Activated CD4-positive, alpha-beta memory T cell treated with anti-CD3 and anti-CD28 coated beads, Interleukin-2, amount 10 ng/mL, durations not matched to agents 7 days and 5 days (primary cell): ENCODE measurements at places on chromosomes 4 and X. TPM values are rescaled to one million over a fixed set of nuclear protein-coding genes. Genes with fewer than 3 reads are reported as not detected.

Gene SOX3
- not detected for total RNA-seq

Gene ADAM29
- total RNA-seq = not detected

Gene PITX2
- not detected for total RNA-seq

Gene SLC9A6
- total RNA-seq = 20.9 TPM

Gene SLC38A5
- total RNA-seq = 76.4 TPM

Gene GPM6B
- not detected for total RNA-seq

Gene PRRG3
- total RNA-seq = not detected

Gene WNK3
- total RNA-seq = 0.50 TPM

Gene REELD1
- total RNA-seq = not detected

Gene DMP1
- not detected for total RNA-seq

Gene LANCL3
- 0.23 TPM for total RNA-seq

Gene PCDH7
- not detected for total RNA-seq

Gene SPIN4
- total RNA-seq = 10.7 TPM

Gene CT47B1
- not detected for total RNA-seq

DNA sequence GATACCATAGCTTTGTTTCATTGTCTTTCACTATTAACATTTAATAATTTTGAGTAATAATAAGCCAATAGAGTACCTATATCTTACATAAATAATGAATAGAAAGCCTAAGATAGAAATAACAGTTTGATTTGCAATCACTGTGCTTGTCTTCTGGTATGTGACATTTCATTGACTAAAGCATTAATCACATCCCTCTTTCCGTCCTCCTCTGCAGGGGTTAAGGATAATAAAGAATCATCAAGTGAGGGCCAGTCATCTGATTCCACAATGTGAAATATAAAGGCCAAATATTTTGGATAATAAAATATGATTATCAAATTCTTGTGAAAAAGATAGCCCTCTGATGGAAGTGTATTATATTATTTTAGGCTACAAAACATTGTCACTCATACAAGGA lies 2073.4 kb downstream of the ARAP2 start:
- no peak for DNase-seq
- H3K36me3 ChIP-seq = no peaks in the 10 kb centered on the region
- no peak overlapping the region for H3K27ac ChIP-seq
- no peak overlapping the region for H3K4me3 ChIP-seq

- H3K27ac ChIP-seq = no peak overlapping the region
- H3K36me3 ChIP-seq = peaks cover 16% of the 10 kb centered on the region
- H3K27me3 ChIP-seq = no peaks in the 10 kb centered on the region
- DNase-seq = no peak
Observed at GRCh38 chrX:14017399-14017798, 12.3 kb downstream of the GEMIN8 start.

GRCh38 chrX:41604177-41604576 lies 84.6 kb upstream of the GPR34 start:
- no peaks in the 10 kb centered on the region for H3K4me1 ChIP-seq
- H3K27me3 ChIP-seq = no peaks in the 10 kb centered on the region
- H3K4me3 ChIP-seq = no peak overlapping the region
- no peak for DNase-seq

GRCh38 chr4:142480244-142480643 lies 365.9 kb downstream of the INPP4B start:
- H3K4me3 ChIP-seq = no peak overlapping the region
- H3K4me1 ChIP-seq = peaks cover 12% of the 10 kb centered on the region
- no peak overlapping the region for H3K27ac ChIP-seq
- H3K36me3 ChIP-seq = no peaks in the 10 kb centered on the region

GRCh38 chr4:2095236-2096072 lies 36.3 kb downstream of the NAT8L start:
- no peaks in the 10 kb centered on the region for H3K27me3 ChIP-seq
- H3K27ac ChIP-seq = no peak overlapping the region
- no peaks in the 10 kb centered on the region for H3K4me1 ChIP-seq
- no peak for DNase-seq
- H3K4me3 ChIP-seq = no peak overlapping the region
- H3K36me3 ChIP-seq = peaks cover 3% of the 10 kb centered on the region

GRCh38 chr4:78213218-78213617 lies 156.1 kb downstream of the FRAS1 start:
- H3K4me3 ChIP-seq = no peak overlapping the region
- H3K36me3 ChIP-seq = no peaks in the 10 kb centered on the region
- DNase-seq = no peak
- no peak overlapping the region for H3K27ac ChIP-seq

DNA sequence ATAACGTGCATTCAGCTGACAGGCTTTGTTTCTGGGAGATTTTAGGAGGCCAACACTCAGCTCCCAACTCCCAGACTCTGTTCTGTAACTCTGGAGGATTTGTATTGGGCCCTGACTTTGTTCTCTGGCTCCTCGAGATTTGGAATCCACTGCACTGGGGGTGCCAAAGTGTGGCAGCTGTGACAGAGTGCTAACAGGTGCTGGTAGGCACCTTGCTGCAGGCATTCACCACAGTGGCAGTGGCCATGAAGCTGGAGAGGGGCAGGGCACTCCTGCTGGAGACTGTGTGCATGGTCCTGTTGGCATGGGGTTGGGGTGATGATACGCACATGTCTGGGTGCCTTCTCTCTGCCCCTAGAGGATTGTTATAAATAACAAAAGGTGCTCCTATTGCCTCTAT lies 1094.9 kb upstream of the SLIT2 start:
- H3K27me3 ChIP-seq = no peaks in the 10 kb centered on the region
- no peaks in the 10 kb centered on the region for H3K36me3 ChIP-seq
- DNase-seq = no peak
- no peaks in the 10 kb centered on the region for H3K4me1 ChIP-seq

DNA sequence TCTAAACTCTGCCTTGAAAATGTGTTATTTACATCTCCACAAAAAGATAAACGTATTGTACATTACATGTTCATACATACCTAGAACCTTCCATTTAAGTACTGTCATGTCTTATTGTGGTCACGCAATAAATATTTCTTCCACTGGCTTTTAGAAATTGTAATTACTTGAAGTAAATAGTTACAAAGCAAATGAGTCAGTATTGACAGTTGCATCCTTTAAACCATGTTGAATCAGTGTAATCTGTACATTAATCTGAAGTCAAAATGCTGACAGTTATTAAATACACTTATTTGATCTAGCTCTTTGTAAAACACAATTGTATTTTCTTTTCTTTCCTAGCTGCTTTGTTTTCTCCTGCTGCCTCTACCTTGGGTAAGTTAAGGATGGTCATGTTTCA lies 446.7 kb downstream of the EPHA5 start:
- H3K27me3 ChIP-seq = no peaks in the 10 kb centered on the region
- H3K4me3 ChIP-seq = no peak overlapping the region
- no peak overlapping the region for H3K27ac ChIP-seq
- no peaks in the 10 kb centered on the region for H3K36me3 ChIP-seq
- no peak for DNase-seq

GRCh38 chr4:114599231-114599902 lies 760 bp downstream of the UGT8 start:
- peaks cover 10% of the 10 kb centered on the region for H3K4me1 ChIP-seq
- no peak overlapping the region for H3K27ac ChIP-seq
- peaks cover 29% of the 10 kb centered on the region for H3K27me3 ChIP-seq

DNA sequence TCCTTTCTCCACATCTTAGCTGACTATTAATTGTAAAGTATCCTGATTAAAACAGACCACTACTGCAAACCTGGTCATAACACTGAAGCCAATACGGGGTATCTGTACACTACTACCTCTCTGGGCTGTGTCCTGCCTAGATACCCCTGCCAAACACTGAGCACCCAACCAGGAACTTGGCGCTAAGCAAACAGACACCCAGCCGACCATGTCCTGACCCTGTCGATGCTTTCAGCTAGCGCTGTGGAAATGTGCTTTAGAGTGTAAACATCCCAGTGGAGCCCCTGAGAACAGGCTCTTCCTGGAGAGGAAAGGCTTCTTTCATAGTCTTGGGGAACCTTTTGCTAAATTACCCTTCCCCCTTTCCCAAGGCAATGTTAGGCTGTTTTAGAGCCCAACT lies 52.9 kb downstream of the CCNG2 start:
- peaks cover 1% of the 10 kb centered on the region for H3K27me3 ChIP-seq
- no peaks in the 10 kb centered on the region for H3K36me3 ChIP-seq
- no peak overlapping the region for H3K27ac ChIP-seq
- no peak for DNase-seq

GRCh38 chr4:184729946-184730345 lies 4.0 kb downstream of the CENPU start:
- H3K27ac ChIP-seq = no peak overlapping the region
- DNase-seq = no peak
- H3K4me3 ChIP-seq = no peak overlapping the region
- peaks cover 51% of the 10 kb centered on the region for H3K4me1 ChIP-seq
- H3K27me3 ChIP-seq = no peaks in the 10 kb centered on the region
- peaks cover 57% of the 10 kb centered on the region for H3K36me3 ChIP-seq

- no peak overlapping the region for H3K4me3 ChIP-seq
- no peaks in the 10 kb centered on the region for H3K36me3 ChIP-seq
- no peak for DNase-seq
- H3K27me3 ChIP-seq = peaks cover 6% of the 10 kb centered on the region
- H3K4me1 ChIP-seq = no peaks in the 10 kb centered on the region
Observed at GRCh38 chr4:109953556-109953955, 40.9 kb downstream of the EGF start.

DNA sequence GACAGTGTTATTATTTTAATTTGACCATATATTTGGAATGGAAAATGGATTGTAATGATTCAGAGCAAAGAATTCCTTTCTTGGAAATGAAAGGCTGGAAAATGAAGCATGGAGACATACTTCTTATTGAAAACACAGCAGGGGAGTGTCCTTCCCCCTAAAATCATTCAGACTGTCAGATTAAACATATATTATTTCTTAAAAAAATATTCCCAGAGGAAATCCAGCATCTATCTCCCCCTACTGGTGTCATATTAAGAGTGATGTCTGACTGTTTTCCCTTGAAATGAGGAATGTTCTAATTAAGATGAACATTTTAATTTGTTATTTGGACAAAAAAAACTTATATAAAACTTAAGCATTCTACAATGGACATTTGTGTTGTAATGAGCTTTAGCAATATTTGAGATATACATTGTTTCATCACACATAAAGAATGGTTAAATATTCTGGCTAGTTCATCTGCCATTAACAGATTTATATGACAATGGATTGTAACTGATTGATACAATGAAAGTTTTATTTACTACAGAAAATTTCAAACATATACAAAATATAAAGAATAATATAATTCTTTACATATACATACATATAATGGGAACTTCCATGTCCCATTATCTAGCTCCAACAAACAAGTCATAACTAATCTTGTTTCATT lies 264.6 kb downstream of the SPRY1 start:
- H3K27me3 ChIP-seq = peaks cover 11% of the 10 kb centered on the region
- H3K27ac ChIP-seq = no peak overlapping the region
- H3K4me3 ChIP-seq = no peak overlapping the region
- H3K36me3 ChIP-seq = peaks cover 7% of the 10 kb centered on the region
- DNase-seq = no peak

DNA sequence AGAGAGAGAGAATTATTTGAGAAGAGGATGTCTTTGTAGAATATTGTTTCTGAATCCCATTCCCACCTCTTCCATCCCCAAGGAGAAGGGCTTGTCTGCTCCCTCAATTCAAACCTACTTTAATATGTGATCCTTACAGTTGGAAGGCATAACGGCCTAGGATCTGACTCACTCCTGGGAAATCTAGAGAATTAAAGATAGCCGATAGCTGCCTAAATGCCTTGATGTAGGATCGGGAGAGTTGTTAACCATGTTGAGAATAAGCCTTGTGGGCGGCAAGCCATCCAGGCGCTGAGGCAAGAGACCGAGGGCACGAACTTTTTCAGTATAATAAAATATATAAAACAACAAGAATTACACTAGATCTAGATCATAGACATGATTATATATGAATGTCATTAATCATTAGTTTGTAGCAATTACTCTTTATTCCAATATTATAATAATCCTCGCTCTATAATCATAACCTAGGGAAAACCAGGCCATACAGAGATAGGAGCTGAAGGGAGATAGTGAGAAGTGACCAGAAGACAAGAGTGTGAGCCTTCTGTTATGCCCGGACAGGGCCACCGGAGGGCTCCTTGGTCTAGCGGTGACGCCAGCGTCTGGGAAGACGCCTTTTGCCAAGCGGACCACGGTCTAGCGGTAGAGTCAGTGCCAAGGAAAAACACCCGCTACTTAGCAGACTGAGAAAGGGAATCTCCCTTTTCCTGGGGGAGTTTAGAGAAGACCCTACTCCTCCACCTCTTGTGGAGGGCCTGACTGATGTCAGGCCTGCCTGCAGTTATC lies 13.5 kb downstream of the EMCN start:
- DNase-seq = no peak
- H3K4me1 ChIP-seq = no peaks in the 10 kb centered on the region
- H3K27me3 ChIP-seq = no peaks in the 10 kb centered on the region
- no peaks in the 10 kb centered on the region for H3K36me3 ChIP-seq

DNA sequence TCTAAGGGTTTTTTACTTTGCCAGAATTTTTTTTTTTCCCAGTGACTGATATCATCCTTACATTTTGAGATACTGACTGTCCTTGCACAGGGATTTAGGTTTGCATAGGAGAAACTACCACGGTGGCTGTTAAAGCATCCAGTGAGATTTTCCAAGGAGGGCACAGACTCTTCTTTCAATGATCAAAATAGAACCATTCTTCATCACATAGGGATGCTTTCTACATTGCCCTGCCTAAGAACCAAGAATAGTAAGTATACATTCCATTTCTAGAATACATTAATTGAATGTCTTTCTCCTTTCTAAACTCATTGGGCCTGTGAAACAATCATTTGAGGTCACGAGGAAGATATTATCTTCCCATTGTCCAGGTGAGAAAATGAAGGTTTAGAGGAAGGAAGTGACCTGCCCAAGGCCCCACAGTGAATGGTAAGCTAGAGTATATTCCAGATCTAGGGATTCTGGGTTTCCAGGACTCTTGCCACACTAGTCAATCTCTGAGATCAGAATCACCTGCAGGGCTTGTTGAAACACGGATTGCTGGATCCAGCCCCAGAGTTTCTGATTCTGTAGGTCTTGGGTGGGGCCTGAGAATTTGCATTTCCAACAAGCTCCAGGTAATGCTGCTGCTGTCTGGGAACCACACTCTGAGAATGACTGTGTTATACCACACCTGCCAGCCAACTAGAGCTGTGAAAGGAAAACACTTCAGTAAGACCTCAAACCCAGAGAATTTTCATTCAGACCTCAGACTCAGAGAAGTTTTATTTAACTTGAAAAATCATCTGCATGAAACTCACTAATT lies 17.7 kb upstream of the TMEM154 start:
- no peak for DNase-seq
- no peaks in the 10 kb centered on the region for H3K27me3 ChIP-seq
- no peak overlapping the region for H3K4me3 ChIP-seq

- no peak overlapping the region for H3K4me3 ChIP-seq
- H3K36me3 ChIP-seq = no peaks in the 10 kb centered on the region
- DNase-seq = no peak
- peaks cover 8% of the 10 kb centered on the region for H3K27me3 ChIP-seq
- no peak overlapping the region for H3K27ac ChIP-seq
Observed at GRCh38 chrX:100512471-100512870, 72.3 kb upstream of the TNMD start.

- DNase-seq = no peak
- H3K27me3 ChIP-seq = no peaks in the 10 kb centered on the region
- no peak overlapping the region for H3K27ac ChIP-seq
- no peaks in the 10 kb centered on the region for H3K36me3 ChIP-seq
Observed at GRCh38 chr4:8205241-8205707, 6.2 kb downstream of the SH3TC1 start.

GRCh38 chr4:89625599-89626293 lies 211.2 kb downstream of the SNCA start:
- DNase-seq = no peak
- peaks cover 12% of the 10 kb centered on the region for H3K27me3 ChIP-seq
- no peak overlapping the region for H3K27ac ChIP-seq

- H3K36me3 ChIP-seq = no peaks in the 10 kb centered on the region
- no peak overlapping the region for H3K27ac ChIP-seq
- no peaks in the 10 kb centered on the region for H3K27me3 ChIP-seq
Observed at GRCh38 chr4:67106861-67107460, 438.3 kb downstream of the CENPC start.
